Activated T-cell treated with anti-CD3 and anti-CD28 coated beads, Interleukin-2, amount 50 U/mL, for 4 hours (primary cell): ENCODE measurements at places on chromosomes 13 and 19. TPM values are rescaled to one million over a fixed set of nuclear protein-coding genes. Genes with fewer than 3 reads are reported as not detected.

DNA sequence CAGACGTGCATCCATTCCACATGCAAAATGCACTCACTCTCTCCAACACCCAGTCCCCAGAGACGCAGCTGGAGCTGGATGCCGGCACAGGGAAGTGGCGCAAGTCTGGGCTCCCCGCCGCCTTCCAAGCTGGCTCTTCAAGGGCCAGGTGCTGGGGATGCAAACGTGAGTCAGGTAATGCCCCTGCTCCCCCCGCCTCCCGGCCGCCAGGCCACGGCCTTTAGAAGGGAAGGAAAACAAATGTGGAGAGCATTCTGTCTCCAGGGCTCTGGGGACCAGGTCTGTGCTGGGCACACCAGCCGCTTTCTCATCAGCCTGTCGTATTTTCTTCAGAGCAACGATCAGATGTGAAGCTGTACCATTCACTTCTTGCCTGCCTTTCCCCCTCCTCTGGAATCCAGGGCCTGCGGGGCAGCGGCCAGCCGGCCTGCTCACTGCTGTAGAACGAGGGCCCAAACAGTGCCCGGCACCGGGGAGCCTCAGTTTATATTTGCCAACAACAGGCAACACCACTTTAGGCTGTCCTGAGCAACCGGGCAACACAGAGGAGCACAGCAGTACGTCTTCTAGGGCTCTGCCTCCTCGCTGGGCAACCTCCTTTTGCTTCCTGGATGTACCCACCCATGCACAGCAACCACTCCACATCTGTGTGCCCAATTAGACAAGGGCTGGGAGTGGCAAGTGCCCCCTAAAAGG lies 3.8 kb downstream of the RAB20 start:
- DNase-seq: no peak

- DNase-seq: no peak
Measured at GRCh38 chr13:27405546-27406134, 18.8 kb upstream of the GTF3A start.

- no peak for DNase-seq
Measured at GRCh38 chr13:109113427-109113826, 484.0 kb downstream of the MYO16 start.

GRCh38 chr19:15212711-15213110 lies 11.9 kb upstream of the NOTCH3 start:
- no peak for DNase-seq

KLF12 gene
- total RNA-seq: 7.4 TPM

SIGLEC12 gene
- total RNA-seq: 1.3 TPM

GPALPP1 gene
- total RNA-seq: 20.5 TPM
